NCI-H1436 treated with DMSO at 0.1 percent for 48 hours (cell line): ENCODE measurements at places on chromosomes 11 and 22.
A peak's percentile ranks its signal among the peaks of the same experiment; 100 is the strongest.

DNA sequence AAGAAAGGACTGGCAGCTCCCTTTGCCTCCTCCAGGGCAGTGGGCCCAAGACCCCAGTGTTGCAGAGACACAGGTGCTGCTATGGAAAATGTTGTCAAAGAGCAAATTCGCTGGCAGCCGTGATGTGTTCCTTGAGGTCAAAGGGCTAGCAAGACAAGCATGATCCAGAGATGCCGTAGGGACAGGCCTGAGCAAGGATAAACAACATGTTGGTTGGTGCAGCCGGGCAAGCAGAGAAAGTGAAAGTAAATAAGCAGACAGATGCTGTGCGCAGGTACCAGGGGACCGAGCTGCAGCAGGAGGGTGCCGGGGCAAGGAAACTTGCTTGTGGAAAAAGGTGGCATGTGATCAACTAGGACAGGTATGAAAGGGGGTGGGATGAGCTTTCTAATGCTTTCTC, 125.5 kb upstream of the NECTIN1 start:
- DNase-seq: no peak

DNA sequence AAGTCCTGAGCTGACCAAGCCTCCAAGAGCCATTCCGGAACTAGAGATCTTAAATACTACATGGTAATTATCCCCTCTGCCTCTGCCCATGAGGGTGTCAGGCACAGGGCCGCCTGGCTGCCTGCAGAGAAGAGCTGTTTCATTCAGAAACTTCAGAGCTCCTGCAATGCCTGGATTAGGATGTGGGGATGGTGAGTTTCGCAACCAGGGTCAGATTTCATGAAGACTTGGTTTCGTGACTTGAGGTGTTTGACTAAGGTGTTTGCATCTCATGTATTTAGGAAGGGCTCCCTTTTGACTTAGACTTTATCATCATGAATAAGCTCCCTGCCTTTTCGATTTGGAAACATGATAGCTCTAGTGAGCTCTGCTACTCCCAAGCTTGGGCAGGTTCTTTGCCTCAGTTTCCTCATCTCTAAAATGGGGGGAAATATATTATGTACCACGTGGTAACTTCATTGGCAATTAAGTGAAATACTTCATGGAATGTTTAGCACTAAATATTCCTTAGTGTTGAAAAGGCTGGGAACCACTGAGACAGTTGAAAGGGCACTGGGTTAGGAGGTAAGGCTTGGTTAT, 9.1 kb downstream of the TIMP3 start:
- DNase-seq: no peak

DNA sequence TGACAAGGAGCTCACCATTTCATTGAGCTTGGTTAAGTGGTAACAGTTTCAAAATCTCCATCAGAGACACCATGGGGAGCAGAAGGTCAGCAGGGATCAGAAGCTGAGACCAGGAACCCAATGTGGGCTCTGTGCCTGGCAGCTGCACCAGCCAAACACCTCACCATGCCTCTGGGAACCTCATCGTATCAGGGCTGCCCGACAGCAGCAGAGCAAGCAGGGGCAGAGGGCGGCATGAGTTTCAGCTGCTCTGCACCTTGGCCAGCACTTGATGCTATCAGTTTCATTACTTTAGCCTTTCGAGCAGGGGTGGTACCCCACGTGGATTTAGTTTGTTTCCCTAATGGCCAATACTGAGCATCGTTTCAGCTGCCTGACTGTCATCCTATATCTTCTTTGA, 77.8 kb downstream of the DGCR2 start:
- DNase-seq: no peak

- DNase-seq: no peak
These were observed 54.4 kb downstream of the DGCR2 start for GRCh38 chr22:19067696-19068348.

- peak; percentile 64 for DNase-seq
These were observed 57.5 kb downstream of the ANO1 start for GRCh38 chr11:70135625-70136059.

GRCh38 chr11:134800130-134800529, 388.1 kb upstream of the B3GAT1 start:
- no peak for DNase-seq

DNA sequence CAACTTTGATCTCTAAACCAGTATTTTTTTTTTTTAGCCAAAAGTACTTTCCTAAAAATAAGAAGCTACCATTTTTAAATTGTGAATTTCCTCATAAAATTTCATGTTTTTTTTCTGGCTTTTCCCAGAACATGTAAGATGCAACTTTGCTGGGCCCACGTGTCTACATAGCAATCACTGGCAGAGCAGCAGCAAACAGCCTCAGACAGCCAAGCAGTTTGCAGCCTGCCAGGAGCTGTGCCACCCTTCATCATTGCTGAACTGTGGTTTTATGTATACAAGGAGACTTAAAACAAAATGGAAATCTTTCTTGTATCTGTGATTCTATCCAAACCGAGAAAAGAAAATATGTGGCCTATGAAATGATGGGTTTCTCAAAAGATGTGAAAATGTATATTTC, 110.2 kb downstream of the GRIA4 start:
- DNase-seq: no peak

GRCh38 chr11:24199461-24199860, 297.4 kb upstream of the LUZP2 start:
- no peak for DNase-seq

DNA sequence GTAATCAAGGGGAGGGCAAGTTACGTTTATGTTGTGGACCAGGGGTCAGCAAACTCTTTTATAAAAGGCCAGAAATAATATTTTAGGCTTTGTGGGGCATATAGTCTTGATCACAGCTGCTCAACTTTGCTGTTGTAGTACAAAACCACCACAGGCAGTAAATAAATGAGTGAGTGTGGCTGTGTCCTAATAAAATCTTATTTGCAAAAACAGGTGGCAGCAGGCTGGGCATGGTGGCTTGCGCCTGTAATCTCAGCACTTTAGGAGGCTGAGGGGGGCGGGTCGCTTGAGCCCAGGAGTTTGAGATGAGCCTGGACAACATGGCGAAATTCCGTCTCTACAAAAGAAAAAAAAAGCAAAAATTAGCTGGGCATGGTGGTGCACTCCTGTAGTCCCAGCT, 57.9 kb upstream of the NUP160 start:
- no peak for DNase-seq

- no peak for DNase-seq
These were observed 764.2 kb downstream of the BRD1 start for GRCh38 chr22:49063545-49063890.

GRCh38 chr22:17920145-17920605, 104.2 kb downstream of the MICAL3 start:
- no peak for DNase-seq
